ENCODE measurements at places on chromosomes 4 and X.

- DNase-seq = peak; percentile 75
Measured at GRCh38 chr4:184282895-184283654, 65.4 kb upstream of the ENPP6 start.

DNA sequence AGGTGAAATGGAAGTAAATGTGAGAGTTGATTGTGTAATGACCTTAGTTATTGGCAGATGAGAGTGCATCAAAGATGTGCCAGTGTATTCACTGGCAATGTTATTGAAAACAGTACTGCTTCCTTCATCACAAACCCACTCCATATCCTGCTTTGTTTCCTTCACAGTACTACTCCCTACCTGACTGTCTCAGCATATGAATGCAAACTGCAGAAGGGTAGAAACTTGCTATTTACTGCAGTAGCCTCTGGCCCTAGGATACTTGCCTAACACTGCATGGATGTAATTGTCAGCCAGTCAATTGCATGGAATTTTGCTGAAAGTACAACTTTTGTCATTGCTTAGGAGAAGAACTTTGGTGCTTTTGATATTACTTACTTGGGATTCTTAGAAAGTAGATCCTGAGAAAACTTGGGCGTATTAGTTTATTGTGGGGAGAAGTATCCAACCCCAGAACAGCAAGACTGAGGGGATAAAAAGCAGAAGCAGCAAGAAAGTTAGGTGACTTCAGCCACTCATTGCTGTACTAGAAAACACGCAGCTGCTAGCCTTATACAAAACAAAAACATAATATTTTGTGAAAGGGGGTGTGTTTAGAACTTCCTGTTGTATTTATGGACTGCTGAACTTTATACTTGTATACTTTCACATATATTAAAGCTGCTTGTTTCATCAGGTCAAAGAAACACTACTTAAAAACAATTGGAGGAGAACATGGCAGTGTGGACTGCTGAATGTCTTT, 219.0 kb downstream of the CCNG2 start:
- DNase-seq = no peak

GRCh38 chr4:88060431-88060830, 53.0 kb downstream of the PKD2 start:
- DNase-seq = no peak

DNA sequence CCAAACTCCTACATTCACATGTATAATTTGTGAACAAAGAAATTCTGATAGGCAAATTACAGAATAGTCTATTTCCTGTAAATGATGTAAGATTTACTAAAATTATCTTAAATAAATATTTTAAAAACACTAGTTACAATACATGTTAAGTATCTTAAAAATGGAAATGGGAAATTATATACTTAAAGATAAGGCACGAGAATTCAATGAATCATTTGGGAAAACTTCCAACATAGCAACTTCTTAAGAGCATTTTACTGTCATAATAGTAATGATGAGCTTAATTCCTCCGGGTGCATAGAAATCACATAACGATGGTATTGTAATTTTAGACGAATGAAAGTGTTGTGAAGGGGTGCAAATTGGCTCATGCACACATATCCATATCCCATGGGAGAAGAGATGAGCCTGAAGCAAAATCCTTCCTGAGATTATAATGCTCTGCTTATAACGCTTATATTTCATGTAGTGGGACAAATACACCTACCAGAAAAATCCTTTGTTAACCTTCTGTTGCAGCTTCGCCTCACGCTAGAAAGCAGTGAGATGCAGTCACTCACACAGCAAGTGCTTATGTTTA, 873.5 kb downstream of the PDHA2 start:
- DNase-seq = no peak

DNA sequence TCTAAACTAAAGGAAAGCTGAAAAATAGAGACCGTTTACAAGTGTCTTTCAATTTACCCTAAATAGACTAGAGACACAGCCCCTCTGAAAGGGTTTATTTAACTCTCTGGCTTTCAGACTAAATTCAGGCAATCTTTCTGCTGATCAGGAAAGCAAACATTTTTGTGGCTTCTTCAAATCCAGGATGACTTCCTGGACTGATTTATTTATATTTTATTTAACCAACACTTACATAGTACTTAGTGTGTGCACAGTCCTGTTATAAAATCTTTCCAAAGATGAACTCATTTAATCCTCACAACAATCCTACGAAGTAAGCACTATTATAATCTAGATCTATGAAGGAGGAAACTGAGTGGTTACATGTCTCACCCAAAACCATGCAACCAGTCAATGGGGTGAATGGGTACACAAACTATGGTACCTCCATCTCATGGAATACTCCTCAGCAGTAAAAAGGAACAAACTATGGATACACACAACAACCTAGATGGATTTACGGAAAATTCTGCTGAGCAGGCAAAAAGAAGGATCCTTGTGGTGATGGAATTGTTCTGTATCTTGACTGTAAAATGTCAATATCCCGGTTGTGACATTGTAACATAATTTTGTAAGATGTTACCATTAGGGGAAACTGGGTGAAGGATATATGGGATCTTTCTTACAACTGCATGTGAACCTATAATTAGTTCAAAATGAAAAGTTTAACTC, 64.1 kb upstream of the MAMLD1 start:
- DNase-seq = no peak

DNA sequence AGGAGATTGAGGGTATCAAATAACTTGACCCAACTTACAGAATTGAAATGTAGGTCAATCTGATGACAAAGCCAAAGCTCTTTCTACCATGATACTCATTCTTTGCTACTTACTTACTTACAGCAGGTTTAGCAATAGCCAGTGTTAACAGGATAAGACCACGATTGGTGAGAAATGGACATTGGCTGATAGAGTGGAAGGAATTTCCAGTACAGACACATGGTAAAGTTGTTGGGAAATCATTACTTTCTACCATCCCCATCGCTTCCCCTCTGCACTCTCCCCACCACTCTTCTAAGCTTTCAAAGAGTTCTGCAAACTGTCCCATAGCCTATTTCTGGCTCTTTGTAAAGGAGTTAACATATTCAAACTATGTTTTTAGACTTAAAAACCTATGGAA, 119.7 kb downstream of the CHRNA9 start:
- no peak for DNase-seq

- no peak for DNase-seq
Measured at GRCh38 chr4:91887926-91888325, 415.8 kb upstream of the GRID2 start.

- DNase-seq = no peak
Measured at GRCh38 chrX:134948333-134949241, 42.2 kb upstream of the SMIM10 start.

- DNase-seq = peak; percentile 94
Measured at GRCh38 chrX:101097546-101098453, at the start of gene CENPI. CENPI (plus strand) TSS chrX:101098204; CDS start chrX:101101071, 2,867 bp downstream.

- DNase-seq = peak; percentile 54
Measured at GRCh38 chrX:23694606-23695005, 27.3 kb downstream of the PRDX4 start.

DNA sequence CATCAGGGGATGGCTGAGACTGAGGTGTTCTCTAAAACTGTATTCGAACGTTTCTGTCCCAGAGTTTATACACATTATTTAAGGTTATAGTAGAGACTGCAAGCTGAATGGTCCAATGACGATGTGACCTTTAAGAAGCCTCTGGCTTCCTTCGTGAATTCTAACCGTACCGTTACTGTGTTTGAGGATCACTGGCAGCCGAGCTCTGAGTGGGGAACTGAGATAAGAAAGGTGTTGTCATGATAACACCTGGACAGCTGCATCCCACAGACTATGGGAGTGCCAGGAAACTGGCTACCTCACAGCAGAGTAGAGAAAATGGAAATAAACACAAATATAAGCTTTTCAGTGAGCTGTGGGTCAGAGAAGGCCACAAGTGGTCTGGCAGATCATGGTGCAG, 59.0 kb downstream of the HMGB2 start:
- no peak for DNase-seq

DNA sequence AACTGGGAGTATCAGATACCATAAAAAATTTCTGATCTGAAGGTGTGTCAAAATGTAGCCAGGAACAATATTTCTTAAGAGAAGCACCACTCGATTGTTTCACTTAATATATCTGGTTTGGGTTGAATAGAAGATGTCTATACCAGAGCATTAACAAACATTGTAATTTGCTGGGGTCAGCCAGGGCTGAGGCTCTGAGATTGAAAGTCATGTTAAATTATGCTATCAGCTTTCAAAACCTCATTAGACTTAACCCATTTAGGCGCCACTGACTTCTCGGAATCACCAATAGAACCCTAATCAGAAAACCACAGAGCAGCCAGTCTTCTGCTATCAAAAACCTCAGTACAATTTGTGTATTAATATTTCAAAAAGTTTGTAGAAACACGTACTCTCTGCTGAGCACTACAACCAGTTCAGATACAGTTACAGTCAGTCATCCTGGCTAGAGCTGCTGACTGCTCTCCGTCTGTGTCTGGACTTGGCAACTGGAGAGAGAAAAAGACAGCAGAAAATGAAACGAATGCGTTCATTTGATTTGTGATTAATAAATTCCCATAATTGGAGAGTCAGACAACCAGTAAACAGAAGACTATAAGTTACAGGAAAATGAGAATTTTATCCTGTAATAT, 848.6 kb upstream of the PABPC4L start:
- no peak for DNase-seq

DNA sequence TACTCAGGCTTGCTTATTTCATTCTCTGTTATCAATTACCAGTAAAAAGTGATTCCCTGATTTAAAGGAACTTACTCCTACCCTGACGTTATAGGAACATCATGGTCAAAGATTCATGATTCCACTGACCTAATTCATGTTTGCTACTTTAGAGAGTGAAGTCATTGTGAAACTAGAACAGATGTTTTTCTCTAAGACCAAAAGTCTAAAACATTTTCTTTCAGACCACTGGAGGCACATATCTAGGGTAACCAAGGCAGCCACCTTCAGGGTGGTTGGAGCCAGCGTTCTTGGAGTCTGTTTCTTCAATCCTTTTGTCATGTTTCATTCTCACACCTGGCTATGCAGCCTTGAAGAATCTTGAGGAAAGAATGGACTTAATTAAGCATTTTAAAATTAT, 77.8 kb downstream of the GALNTL6 start:
- peak; percentile 40 for DNase-seq

GRCh38 chrX:12657881-12658280, 133.3 kb upstream of the PRPS2 start:
- DNase-seq = no peak

GRCh38 chr4:83150653-83151330, 36.3 kb upstream of the PLAC8 start:
- DNase-seq = no peak

GRCh38 chr4:124684301-124684700, 28.2 kb downstream of the ANKRD50 start:
- DNase-seq = no peak

- DNase-seq = peak; percentile 63
Measured at GRCh38 chr4:8163436-8164193, 5.0 kb upstream of the ABLIM2 start.

GRCh38 chr4:105158837-105159236, 12.2 kb downstream of the TET2 start:
- DNase-seq = no peak

GRCh38 chr4:137754652-137755471, 222.6 kb upstream of the PCDH18 start:
- no peak for DNase-seq

DNA sequence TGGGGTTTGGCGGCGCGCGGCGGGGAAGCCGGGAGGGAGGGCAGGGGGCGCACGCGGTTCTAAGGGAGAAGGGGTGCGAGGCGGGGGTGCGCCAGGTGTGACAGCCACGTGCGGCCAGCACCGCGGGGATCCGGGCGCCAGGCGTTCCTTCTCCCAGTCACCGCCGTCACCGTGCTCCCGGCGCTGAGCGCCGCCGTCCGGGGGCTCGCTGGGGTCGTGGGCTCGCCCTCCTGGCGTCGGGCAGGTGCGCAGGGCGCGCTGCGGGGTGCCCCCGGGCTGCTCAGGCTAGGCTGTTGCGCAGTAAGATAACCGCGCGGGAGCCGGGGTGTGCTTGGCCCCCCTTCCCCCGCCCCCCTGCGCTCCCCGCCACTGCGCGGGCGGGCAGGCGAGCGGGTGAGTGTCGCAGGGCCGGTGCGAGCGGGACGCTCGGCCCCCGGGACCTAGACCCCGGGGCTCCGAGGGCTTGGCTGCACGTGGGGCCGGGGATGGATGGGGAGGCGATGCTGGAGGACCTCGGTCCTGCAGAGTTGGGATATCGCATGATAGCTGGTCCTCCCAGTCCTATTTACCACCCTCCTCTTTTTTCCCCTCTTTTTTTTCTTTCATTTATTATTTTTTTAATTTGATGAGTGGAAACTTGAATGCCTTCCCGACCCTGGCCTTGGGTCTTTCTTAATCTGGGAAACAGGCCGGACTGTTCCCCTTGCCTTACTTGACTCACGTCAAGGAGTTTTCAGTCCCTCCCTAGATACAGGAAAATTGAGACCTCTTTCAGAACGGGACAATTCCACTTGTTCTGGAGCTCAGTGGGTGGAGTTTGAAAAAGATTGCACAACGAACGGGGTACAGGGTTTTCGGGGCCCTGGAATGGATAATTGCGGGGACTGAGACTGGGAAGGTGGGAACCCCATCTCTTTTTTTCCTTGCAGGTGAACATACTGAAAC, 797 bp downstream of the TXLNG start:
- peak; percentile 46 for DNase-seq

GRCh38 chr4:122503214-122503613, 46.7 kb upstream of the IL2 start:
- no peak for DNase-seq

DNA sequence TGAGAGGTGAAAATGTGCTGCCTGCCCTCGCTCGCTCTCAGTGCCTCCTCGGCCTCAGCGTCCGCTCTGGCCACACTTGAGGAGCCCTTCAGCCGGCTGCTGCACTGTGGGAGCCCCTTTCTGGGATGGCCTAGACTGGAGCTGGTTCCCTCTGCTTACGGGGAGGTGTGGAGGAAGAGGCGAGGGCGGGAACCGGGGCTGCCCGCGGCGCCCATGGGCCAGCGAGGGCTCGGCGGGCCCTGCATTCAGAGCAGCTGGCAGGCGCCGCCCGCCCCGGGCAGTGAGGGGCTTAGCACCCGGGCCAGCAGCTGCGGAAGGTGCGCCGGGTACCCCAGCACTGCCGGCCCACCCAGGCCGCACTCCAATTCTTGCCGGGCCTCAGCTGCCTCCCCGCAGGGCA, 39.6 kb downstream of the TRIML1 start:
- no peak for DNase-seq

DNA sequence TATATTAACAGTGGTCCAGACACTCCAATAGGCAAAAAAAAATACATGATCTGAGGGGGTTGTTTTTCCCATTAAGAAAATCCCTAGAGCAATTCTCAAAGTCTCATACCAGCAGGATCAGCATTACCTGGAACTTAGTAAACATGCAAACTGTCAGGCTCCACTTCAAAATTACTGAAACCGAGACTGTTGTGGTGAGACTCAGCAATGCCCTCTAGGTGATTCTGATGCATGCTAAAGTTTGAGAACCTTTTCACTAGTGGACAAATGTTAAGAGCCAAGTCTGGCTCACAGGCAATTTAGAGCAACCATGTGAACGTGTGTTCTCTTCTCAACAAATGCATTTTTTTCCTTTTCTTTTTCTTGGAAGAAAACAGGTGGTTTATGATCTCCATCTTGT, 30.2 kb downstream of the NEK1 start:
- DNase-seq = peak; percentile 12

DNA sequence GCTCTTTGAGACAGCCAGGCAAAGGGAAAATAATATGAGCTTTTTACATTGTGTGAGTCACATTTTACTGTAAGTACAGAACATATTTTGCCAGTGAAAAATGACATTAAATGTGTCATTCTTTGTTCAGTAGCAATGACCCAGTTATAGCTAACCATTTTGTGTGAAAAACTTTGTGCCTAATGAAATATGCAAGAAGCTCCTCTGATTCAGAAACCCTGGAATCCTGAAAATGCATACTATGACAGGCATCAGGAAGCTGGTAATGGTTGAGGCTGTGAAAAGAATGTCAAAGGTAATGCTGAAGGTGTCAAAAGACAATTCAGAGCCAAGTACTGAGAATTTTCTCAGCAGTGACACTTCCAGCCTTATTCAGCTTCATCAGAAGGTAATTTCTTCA, 549.5 kb upstream of the SMIM31 start:
- no peak for DNase-seq

Data from RPMI8226 (cell line).